ENCODE measurements at places on chromosomes 5 and 9.

DNA sequence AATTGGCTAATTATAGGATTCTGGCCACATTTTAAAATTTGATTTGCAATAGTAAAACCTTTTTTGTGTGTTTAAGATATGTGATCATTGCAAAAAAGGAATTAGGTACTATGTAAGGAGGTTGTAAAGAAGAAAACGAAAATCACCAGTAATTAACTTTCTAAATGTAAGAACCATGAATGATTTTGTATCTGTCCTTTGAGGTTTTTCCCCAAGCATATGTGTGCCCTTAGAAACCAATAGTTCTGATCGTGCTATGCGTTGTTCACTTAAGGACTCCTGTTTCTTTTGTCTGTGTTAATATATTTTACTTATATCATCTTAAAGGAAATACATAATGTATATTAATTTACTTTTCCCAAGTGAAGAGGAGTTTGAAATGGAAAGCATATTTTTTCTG is 410.2 kb downstream of the PSAT1 start:
- DNase-seq, result no peak

DNA sequence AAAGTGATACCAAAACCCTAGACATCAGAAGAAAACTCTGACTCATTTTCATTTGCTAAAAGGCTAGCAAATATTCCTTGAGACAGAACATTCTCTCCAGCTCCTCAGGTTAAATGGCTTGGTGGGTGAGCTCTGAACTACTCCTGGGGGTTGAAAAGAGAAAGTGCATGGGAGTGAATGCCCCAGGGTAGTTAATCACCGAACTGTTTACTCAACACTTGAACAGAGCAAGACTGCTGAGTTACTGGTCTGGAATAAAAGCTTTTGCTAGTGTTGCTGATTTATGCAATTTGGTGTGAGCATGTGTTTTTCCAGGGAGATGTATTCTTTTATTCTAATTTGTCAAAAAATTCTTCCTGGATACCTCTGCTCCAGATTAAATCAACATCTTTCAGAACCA is 88.3 kb upstream of the PRDM9 start:
- DNase-seq, result peak; percentile 50

DNA sequence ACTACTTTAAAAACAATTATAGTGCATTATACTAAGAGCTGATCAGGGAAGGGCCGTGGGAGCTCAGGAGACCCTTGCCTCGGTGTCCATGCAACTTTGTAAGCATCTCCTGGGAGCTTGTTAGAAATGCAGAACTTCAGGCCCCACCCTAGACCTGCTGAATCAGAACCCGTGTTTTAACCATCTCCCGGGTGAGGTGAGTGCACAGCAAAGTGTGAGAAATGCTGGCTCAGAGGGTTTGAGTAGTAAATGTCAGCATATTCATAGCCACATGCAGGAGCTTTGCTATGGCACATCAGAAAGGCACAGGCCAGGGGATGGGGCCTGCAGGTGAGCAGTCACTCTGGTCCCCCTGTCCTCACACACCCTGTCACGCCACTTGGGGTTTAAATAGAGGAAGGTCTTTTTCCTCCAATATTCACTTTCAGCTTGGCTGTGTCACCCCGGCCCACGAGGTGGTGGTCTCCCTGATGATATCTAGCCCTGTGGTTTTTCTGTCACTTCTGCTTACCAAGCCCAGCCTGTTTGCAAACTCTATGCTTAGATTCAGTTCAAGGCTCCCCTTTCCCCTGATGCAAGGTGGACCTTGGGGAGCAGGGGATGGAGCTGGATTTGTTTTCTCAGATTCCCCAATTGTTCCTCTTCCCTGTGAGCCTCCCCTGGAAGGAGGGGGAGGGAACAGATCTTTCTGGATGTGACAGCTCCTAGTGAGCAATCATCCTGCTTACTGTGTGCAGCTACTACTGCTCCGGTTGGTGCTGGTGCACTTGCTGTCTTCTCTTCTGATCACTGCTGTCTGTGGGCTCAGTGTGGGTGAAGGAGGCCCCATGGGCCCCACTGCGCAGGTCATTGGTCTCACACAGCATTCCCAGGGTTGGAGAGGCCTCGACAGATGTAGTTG is 51.8 kb upstream of the TGFBR1 start:
- no peak for DNase-seq

GRCh38 chr9:73553295-73553694 is 401.6 kb downstream of the ANXA1 start:
- DNase-seq, result no peak

GRCh38 chr9:105114964-105115728 is 129.3 kb upstream of the SLC44A1 start:
- DNase-seq, result no peak

GRCh38 chr5:112940670-112941069 is 18.6 kb upstream of the REEP5 start:
- no peak for DNase-seq

GRCh38 chr5:162067655-162068411 is at the start of gene GABRG2:
Gene GABRG2 (plus strand): TSS chr5:162067773. CDS start chr5:162068000, 227 bp downstream.
- DNase-seq, result no peak

GRCh38 chr9:37415011-37415719 is 7.3 kb upstream of the GRHPR start:
- DNase-seq, result peak; percentile 93

DNA sequence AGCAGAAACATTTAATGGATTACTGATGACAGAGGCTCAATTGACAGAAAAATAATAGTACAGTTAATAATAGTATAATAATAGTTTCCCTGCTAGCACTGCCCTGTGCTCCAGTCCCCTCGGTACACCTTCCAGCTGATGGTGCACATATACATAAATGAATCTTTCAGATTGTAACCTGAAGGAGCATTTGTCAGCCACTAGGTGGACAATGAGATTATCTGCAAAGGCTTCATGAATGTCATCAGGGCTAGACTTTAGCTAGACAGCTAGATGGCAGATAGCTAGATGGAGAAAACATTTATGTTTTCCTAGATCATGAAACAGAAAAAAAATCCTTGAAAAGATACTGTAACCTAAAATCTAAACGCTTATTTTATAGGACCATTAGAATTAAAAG is 304.4 kb upstream of the SMC2 start:
- no peak for DNase-seq

DNA sequence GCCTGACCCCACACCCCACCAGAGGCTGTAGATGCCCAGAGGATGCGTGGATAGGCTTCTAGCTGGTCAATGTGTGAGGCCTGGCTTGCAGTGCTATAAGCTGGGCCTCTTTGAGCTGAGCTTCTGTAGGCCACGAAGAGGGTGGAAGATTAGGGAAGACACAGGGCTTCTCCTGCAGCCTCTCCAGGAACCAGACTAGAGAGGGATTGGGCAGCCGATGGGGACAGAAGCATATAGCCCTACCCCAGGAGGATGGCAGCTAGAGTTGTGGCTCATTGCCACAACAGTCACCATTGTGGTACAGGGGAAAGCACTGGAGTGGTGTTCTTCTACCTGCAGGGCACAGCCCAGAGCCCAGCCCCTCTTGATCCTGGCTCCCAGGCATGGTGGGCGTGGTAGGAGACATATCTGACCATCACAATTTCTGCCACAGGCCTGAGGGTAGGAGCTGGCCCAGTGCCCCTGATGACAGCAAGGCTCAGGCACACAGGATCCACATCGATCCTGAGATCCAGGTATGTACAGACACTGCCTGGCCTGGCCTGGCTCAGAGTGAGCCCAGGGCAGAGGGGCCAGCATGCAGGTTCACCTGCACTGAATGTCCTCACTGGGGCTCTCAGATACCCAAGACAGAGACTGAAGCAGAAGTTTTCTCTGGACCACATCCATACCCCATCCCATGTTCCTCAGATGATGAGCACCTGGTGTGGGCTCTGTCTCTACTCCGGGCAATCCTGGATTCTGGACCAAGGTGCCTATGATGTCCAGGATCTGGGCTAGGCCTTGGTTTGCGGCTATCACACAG is 8.7 kb downstream of the PDLIM4 start:
- DNase-seq, result no peak

DNA sequence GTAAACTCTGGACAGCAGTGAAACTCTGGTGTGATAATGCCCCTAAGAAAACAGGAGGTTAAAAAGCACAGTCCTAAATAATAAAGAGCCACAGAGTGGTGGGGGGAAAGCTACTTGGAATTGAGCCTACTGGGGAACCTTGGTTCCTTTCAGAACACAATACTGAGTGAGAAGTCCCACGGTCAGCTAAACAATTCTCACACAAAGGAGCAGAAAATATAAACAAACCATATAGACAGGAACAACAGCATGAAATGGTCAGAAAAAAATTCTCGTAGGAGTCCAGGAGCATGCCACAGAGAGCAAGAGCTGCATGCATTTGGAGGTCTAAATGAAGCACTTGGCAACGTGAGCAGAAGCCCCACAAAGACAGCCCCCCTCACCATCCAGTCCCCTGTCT is 56.0 kb downstream of the TEK start:
- DNase-seq, result no peak

GRCh38 chr9:30913331-30913730 is 1471.1 kb upstream of the ACO1 start:
- no peak for DNase-seq

Measured in kidney glomerular epithelial cell (primary cell).